Stimulated activated CD8-positive, alpha-beta memory T cell treated with anti-CD3 and anti-CD28 coated beads, Interleukin-4, amount 100 ng/mL, for 1 hour (primary cell): ENCODE measurements at places on chromosomes 7 and 10.

DNA sequence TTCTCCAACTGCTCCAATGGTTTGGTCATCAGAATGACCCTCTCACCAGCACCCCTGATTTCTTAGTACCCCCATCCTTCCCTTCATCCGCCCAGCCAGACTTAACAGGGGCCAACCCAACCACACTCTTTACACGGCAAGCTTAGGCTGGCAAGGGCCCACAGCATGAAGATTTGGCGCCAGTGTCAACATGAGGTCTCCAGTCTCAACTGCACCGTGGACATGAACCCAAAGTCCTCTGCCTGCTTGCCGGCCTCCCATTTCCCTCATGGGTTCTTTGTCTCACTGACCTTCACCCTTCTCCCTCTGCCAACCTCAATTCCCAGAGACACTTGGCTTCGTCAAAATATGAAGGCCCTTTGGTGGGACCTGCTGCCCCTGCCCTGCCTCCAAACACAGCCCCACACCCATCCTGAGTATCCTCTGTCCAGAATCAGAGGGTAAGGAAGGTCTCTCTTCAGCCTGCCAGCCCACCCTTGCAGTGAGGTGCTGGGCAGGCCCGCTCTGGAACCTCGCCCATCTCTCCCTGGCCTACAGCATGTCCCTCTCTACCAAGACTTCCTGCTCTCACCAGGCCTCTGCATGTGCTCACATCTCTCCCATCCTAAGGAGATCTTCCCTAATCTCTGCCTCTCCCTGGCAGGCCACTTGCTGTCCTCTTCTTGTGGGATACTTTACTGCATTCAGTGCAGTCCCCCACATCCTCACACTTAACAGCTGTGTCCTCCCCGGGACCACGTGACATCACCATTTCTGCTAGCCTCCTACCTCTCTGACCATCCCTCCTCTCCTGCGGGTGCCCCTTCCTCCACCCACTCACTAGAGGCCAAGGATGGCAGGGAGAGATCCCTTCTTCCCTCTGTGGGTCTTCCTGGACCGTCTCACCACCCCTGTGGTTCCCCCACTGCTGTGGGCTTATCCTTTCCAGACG is 91.7 kb upstream of the ZMIZ1 start:
- DNase-seq = no peak

GRCh38 chr7:11458736-11459483 is 373.1 kb downstream of the THSD7A start:
- no peak for DNase-seq

- DNase-seq = no peak
These were observed 242.8 kb downstream of the GPR158 start for GRCh38 chr10:25417611-25418010.

DNA sequence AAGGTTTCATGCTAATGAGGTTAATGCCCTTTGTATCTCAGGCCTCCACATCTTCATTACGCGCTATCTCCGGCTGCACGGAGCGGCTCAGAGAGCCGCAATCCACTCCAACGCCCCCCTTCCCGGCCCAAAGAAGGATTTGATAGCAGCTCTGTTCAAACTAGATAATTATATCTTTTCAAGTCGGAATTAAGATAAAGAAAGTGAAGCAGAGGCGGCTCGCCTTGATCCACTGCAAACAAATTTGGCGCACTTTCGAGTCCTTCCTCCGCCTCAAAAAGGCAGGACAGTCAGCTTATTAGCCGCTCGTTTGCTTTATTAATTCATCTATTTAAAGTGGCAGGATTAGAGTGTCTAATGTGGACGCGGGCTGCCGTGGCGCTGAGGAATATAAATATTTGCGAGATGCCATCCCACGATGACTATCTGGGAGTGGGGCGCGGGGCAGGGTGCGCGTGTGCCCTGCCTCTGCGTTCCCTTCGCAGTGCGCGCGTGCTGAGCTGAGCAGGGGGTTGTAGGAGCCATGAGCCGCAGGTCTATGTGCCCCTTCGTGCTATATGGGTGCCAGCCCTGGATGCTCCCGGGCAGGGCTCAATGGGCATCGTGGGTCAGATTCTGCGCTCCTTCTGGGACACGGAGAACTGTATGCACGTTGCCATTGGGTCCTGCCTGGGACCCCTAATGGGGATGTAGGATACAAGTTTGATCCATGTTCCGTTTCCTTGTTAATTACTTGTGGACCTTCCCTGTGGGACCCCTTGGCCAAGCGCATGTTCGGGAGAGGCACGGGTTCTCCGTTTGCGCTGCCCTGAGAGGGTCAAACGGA is 9.0 kb downstream of the EMX2 start:
- no peak for DNase-seq

DNA sequence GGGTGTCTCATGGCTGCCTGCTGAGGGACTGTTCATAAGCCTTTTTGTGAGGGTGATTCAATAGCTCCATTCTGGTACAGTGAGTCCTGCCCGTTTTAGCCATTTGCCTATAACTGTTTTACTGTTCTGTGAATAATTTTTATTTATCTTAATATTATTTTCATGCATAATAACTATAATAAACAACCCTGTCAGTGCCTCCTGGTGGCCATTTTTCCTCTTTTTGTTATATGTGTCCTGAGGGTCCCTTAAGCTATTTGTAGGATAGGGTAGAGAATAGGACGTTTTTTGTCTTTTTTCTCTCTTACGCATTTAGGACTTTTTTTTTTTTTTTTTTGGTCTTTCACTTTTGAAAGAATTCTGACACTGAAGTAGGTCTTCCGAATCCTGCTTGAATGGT is 2.9 kb downstream of the C1QL3 start:
- no peak for DNase-seq

DNA sequence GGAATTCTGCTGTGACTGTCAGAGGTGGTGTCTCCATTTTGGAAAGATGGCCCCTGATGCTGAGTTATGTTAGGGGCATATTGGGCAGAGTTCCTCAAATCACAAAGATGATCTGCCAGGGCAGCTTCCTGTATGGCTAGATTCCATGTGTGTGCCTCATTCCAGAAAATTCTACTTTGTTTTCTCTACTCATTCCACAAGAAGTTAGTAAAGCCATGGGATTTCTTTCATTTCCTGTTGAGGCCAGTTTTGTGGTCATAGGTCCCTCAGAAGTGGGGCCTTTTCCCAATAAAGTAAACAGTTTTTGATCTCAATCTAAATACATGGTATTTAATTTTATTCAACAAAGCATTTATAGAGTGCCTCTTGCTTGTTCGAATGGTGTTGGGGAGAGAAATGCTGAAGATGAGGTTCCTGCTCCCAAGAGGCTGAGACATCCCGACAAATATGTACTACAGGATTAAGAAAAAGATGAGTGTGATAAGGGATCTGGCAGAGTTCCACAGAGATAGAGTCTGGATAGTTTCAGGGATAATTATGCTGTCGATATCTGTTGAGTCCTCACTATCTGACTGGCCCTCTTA is 33.0 kb downstream of the MINDY4 start:
- no peak for DNase-seq

DNA sequence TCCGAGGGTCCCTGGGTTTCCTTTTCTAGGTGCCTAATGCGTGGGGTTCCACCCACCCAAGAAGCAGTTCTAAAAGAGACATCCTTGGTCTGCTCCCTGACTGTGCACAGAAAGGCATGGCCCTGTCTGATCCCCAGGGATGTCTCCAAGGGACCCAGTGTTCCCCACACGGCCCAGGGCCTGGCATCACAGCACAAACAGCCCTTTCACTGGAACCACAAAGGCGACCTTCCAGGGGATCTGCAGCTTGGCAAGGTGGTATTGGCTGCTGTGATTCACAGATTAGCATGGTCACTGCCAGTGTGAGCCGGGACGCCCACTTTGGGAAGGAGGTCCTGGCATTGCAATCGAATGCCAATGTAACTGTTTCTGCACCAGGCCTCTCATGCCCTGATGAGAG is 6.4 kb downstream of the KCNMA1 start:
- DNase-seq = no peak

GRCh38 chr10:74898201-74898976 is 72.0 kb downstream of the KAT6B start:
- no peak for DNase-seq

DNA sequence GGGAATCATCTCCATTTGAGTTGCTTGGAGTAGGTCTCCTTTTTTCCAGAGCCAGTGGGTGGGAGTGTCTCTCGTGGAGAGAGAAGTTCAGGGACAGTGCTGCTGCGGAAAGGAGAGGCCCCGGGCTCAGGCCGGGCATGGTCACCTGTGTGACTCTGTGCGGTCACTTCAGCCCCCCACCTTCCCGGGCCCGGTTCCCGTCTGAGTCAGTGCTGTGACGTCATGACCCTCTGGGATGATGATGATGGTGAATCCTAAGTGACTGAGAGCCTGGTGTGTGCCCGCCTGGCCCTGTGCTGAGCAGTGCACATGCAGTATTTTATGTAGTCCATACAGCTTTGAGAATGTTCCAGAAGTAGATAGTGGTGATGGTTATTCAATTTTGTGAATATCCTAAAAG is 32.6 kb upstream of the AP5Z1 start:
- no peak for DNase-seq

- DNase-seq = no peak
These were observed 99.5 kb upstream of the IKZF1 start for GRCh38 chr7:50205011-50205410.

DNA sequence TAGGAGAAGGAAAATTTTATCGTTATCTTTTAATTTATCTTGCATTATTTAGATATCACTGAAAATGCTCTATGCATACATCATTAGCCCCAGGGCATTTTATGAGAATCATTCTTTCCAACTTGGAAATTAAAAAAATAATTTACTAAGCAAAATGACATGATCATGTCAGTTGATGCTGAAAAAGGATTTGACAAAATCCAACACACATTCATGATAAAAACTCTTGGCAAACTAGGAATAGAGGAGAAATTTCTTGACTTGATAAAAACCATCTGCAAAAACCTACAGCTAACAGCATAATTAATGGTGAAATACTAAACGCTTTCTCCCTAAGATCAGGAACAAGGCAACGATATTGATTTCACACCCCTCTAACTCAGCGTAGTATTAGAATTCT is 40.2 kb upstream of the RSU1 start:
- no peak for DNase-seq

DNA sequence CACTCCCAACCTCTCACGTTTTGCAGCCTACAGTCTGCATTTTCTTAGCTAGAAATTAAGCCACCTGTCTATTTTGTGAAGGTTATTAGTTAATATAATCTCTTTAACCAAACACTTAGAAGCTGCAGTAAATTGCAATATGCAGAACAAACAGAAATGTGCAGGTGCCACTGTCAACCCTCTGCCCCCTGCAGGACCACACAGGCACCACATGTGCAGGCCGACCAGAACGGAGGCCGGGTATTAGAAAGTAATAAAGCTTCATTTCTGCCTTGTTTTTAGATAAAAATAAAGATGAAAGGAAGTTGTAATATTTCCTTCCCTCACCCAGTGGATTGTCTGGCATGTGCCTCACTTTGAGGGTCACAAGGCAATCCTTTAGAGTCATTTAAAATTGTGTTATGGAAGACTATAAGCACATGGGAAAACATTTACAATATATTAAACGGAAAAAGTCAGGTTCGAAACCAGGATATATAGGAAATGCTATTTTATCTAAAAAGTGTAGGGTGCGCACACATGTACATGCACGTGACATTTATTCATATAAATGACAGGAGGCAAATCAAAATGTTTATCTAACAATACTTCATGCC is 158.2 kb downstream of the ARHGAP12 start:
- peak; percentile 24 for DNase-seq

- no peak for DNase-seq
These were observed at the start of gene ADARB2 for GRCh38 chr10:1737222-1738061. TSS of gene ADARB2 (minus strand) at chr10:1737525.

- DNase-seq = no peak
These were observed 50.8 kb downstream of the CAMK2B start for GRCh38 chr7:44274623-44274975.

DNA sequence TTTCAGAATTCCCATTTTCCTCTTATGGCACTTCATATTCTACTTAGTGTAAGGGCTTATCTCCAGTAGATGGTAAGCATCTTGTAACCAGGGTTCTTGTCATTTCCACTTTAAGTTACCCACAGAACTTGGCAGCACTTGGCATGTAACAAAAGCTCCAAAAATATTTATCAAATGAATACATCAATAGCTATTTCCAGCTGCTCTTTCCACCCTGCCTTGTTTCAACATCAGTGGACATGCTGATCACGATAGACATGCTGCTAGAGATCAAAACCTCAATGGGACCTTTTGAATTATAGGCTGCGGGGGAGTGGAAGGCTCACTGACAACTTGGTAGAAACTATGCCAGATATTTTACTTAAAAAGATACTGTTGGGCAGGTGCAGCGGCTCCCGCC is 32.9 kb downstream of the HOXA1 start:
- no peak for DNase-seq

- no peak for DNase-seq
These were observed 37.9 kb upstream of the PDGFA start for GRCh38 chr7:557558-557881.

DNA sequence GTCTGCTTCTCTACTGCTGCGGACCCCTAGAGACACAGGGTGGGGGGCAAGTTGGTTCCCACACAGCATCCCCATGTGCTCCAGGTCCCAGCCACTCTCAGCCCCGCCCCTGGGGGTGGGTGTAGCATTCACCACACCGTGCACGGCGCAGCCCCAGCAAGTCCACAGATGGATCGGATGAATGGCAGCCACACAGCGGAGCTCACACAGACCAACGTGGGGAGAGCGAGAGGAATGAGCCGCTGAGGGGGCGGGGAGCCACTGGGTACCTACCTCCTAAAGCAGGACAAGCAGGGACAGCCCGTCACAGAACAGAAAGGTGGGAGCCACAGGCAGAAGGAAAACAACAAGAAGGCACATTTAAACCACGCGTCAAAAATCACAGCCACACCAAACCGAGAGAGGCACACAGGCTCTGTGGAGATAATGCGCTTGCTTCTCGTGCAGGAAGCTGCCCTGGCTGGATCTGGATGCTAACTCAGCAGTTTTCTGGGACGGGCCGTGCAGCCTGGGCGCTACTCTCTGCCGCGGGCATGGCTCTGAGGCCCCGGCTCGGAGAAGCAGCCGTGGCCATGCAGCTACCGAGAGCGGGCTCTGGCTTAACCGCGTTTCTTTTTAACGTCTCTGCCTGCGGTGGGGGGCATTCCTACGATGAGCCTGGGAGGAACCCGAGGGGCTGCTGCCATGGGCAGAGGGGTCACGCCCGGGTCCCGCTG is 102.5 kb downstream of the CYTH3 start:
- no peak for DNase-seq

DNA sequence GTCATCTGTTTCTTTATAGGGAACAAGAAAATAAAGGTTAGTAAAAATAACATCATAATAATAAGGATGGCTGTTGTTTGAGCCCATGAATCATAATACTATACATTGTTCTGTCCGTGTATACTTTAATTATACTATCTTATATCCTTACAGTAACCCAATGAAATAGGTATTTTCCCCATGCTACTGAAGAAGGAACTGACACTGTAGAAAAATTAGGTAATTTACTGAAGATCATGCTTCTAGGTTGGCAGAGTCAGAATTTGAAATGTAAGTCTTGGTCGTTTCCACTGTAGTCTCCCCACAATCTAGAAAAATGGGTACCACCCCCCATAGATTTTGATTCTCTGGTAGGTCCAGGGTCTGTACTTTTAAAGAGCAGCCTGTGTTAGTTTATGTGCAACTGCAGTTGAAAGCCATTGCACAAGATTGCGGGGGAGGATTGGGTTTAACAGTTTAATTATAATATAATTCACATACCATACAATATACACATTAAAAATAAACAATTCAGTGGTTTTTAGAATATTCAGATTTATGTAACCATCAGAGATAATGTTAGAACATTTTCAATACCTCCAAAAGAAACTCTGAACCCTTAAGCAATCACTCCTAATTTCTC is 47.7 kb downstream of the SHOC2 start:
- no peak for DNase-seq
